ENCODE measurements at places on chromosomes 11 and 22.

DNA sequence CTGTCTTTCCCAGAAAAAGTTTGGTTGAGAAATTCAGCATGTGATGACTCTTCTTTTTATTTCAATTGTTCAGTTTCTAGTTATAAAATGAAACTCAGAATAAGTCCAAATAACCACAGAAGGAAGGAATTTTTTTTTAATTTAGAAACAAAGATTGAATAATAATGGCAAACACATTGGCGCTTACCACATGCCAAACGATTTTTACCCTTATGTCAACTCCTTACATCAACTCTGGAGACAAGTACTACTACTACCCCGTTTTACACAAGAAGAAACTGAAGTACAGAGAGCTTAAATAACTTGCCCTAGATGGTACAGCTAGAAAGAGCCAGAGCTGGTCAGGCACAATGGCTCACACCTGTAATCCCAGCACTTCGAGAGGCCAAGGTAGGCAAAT, 52.4 kb downstream of the AHNAK start:
- no peak for DNase-seq

DNA sequence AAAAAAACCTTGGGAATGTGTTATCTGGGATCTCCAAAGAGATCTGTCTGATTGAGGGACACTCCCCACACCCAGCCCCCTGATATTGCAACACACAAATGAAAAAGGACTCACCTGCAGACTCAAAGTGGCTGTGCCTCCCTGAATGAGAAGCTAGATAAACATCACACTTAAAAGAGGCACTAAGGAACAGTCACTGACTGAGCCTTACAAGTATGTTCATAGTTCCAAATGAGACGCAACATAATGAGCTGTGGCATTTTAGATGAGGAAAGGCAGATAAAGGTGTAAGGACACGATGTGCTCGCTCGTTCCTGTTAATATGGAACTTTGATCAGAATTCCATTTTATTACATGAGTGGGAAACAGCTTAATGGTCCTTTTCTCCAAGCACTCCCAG, 21.0 kb upstream of the CFAP300 start:
- no peak for DNase-seq

- no peak for DNase-seq
Measured at GRCh38 chr11:134670247-134670782, 258.3 kb upstream of the B3GAT1 start.

- DNase-seq = peak; percentile 97
Measured at GRCh38 chr11:129143335-129143734, 48.8 kb downstream of the ARHGAP32 start.

DNA sequence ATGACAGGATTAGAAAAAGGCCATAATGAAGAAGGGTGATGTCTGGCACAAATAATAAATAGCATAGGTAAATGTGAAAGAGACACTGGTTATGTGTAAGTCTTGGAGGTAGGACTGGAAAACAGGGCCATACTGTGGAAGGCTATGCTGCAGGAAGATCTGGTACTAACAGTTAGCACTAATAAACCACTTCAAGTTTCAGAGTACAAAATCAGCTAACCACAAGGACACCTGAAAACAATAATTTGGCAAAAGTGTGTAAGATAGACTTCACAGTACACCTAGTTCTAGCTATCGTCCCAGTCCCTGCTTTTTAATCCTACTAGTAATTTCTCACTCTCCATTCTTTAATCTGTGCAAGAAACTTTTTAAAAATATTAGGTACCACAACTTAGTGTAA, 44.3 kb downstream of the CWF19L2 start:
- DNase-seq = no peak

- DNase-seq = no peak
Measured at GRCh38 chr11:93540896-93541553, 2.2 kb downstream of the SMCO4 start.

DNA sequence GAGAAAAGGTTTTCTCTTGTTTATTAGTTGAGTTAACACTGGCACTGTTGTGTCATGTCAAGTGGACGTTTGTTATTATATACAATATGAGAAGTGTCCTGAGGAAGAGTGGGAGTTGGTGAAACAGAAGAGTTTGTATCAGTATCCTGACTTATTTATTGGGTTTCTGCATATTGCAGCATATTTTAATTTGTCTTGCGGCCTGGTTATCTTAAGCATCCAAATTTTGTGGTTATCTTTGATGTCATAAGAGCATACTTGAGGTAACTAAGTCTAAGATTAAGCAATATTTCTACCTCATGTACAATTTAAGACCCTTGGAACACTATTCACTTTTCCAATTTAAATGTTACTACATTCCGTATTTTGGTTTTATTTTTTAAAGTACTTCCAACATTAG, 103.5 kb downstream of the DDX10 start:
- no peak for DNase-seq

DNA sequence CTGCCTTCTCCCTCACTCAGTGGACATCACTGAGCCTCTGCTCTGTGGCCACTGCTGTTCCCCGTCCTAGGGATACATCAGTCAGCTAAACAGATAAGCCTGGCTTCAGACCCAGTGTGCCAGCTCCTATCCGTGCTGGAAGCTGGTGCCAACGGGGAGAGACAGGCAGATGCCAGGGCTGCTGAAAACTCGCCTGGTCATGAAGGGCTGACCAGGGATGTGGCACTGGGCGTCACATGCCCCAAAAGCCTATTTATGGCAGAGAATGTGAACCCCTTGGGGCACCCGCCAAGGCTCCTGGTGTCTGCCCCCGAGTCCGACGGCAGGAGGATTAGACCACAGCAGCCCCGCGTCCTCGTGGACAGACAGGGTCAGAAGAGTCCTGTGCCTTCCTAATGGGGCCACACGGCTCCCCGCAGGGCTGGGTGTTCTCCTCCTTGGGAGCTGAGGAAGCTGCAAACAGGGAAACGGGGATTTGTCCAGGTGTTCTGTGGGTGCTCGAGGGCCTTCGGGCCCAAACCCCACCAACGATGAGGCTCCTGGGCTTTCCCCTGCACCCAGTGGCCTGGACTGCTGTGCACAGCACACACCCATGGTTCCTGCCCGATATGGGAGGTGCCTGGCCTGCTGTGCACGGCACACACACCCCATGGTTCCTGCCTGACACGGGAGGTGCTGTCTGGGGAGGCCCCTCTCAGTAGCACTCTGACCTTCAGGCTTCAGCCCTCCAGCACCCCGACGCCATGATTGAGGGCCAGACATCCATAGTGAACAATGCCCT, 19.9 kb downstream of the ANO1 start:
- no peak for DNase-seq

DNA sequence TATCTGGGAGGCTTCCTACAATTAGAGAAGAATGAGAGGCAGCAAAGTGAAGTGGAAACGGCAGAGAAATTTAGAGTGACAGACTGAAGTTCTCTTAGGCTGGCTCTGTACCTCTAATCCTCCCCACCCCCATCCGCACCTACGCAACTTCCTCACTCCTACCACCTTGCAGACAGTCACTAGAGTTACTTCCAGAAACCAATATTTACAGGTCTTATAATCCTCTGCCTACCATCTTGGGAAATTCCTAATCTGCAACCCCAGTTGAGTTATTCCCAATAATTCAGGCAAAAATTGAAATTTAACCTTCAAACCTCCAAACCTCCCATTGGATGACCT, 71.7 kb downstream of the PAK1 start:
- DNase-seq = no peak

DNA sequence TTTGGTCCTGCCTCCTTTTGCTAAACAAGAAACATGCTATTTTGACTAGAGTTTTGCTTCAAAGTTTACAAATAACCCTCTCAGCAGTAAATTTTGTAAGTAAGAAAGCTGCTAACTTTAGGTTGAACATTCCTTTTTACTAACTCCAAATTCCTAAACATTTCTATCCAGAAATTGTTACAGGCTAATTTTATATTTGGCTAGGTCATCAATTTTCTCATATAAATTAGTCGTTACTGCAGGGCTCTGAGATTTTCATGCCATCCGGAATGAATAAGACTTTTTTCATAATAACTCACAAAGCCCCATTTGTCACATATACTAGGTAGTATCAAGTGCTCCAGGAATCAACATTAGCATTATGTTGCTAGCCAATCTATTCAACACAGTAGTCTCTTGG, 143.1 kb downstream of the METTL15 start:
- DNase-seq = no peak

DNA sequence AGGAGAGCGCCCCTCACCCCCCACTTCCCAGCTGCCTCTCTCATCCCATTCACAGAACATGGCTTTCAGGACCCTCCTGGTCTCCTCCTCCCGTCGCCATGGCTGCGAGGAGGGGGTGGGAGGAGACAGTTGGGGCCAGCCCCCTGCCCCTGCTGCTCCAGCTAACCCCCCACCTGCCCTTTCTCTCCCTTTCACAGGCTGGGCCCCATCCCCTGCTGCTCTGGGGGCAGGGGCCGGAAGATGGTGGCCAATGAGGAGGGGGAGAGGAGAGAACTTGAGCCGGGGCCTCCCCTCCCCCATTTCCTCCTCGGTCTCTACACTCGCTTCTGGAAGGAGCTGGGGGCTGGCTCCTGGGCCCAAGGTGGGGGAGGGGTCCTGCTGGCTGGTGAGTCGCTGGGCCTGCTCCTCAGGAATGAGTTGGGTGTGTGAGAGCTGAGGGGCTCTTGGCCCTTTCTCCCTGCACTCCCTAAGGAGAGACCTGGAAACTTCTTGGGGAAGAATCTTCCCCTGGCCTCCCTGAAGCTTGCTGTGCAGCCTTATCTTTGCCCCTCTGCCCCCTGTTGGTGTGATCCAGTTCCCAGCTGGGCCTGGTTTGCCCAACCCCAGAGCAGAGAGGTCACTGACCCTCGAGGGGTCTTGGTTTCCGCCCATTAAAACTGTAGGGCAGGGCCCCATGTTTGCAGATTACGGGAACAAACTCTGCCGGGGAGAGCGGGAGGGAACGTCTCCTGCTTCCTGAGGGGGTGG, 10.2 kb downstream of the YPEL4 start:
- peak; percentile 32 for DNase-seq

- DNase-seq = no peak
Measured at GRCh38 chr11:16166571-16166970, 189.8 kb downstream of the SOX6 start.

Data from myocyte (in vitro differentiated cells).